ENCODE measurements at places on chromosomes 1 and 21. TPM values are rescaled to one million over a fixed set of nuclear protein-coding genes. Genes with fewer than 3 reads are reported as not detected.

- peak overlapping the region; percentile 16 for H3K27ac ChIP-seq
- peaks cover 6% of the 10 kb centered on the region for H3K36me3 ChIP-seq
- H3K4me1 ChIP-seq, result peaks cover 9% of the 10 kb centered on the region
- no peak overlapping the region for H3K4me3 ChIP-seq
Observed at GRCh38 chr1:211309617-211310016, 17.0 kb upstream of the TRAF5 start.

GRCh38 chr1:189706594-189706993 lies 771.1 kb downstream of the BRINP3 start:
- no peak overlapping the region for H3K4me3 ChIP-seq
- DNase-seq, result no peak
- H3K36me3 ChIP-seq, result no peaks in the 10 kb centered on the region
- no peak overlapping the region for H3K27ac ChIP-seq
- no peaks in the 10 kb centered on the region for H3K4me1 ChIP-seq

GRCh38 chr1:190243056-190243455 lies 234.6 kb downstream of the BRINP3 start:
- H3K36me3 ChIP-seq, result no peaks in the 10 kb centered on the region
- H3K4me1 ChIP-seq, result no peaks in the 10 kb centered on the region
- no peak for DNase-seq
- no peak overlapping the region for H3K27ac ChIP-seq
- H3K27me3 ChIP-seq, result no peaks in the 10 kb centered on the region
- H3K4me3 ChIP-seq, result no peak overlapping the region

DNA sequence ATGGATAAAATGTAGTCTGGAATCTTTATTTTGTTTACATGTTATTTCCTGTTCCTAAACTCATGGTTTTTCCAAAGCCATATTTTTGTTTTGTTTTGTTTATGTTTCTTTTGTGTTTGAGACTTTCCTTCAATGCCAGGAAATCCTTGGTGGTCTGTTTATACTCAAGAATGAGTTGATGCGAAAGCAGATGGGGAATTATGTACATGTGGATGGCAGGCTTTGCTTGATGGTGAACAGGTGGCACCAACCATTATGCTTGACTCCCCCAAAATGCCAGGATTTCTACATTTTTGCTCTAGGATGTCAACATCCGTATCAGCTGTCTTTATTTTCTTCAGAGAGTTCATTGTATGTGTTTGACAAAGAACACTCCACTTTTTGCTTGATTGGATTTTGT lies 448.5 kb downstream of the PRDM2 start:
- no peak for DNase-seq
- no peak overlapping the region for H3K27ac ChIP-seq
- no peaks in the 10 kb centered on the region for H3K4me1 ChIP-seq
- H3K27me3 ChIP-seq, result peaks cover 13% of the 10 kb centered on the region
- H3K4me3 ChIP-seq, result no peak overlapping the region

DNA sequence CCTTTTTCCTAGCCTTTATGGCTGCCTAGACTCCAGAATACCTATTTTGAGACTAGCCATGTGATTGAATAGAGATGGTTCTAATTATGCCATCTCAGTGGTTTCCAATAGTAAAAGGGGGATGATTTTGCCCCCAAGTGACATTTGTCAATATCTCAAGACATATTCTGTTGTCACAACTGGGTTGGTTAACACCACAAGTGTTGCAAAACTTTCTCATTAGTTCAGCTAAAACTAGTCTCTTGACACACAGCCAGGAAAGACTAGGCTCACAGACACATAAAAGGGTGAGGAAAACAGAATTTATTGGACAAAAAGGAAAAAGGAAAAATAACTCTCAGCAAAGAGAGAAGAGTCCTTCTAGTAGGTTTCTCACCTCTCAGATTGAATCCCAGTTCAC lies 39.9 kb upstream of the GBP5 start:
- no peak overlapping the region for H3K27ac ChIP-seq
- no peak for DNase-seq
- H3K4me1 ChIP-seq, result peaks cover 26% of the 10 kb centered on the region
- H3K27me3 ChIP-seq, result no peaks in the 10 kb centered on the region

DNA sequence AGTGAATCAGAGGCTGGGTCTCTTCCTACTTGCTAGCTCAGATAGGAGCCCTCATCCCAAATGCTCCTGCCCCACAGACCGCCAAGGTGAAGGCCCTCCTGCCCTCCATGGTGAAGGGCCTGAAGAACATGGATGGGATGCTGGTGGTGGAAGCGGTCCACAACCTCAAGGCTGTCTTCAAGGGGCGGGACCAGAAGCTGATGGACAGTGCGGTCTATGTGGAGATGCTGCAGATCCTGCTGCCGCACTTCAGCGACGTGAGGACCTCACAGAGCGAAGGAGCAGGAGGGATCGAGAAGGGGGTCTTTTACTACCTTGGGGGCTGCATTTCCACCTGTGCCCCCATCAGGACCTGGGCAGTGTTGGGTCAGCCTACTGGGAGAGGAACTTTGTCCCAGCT lies 14.6 kb upstream of the TTC4 start:
- no peak for DNase-seq
- no peak overlapping the region for H3K27ac ChIP-seq
- H3K4me1 ChIP-seq, result peaks cover 7% of the 10 kb centered on the region
- peaks cover 43% of the 10 kb centered on the region for H3K27me3 ChIP-seq

DNA sequence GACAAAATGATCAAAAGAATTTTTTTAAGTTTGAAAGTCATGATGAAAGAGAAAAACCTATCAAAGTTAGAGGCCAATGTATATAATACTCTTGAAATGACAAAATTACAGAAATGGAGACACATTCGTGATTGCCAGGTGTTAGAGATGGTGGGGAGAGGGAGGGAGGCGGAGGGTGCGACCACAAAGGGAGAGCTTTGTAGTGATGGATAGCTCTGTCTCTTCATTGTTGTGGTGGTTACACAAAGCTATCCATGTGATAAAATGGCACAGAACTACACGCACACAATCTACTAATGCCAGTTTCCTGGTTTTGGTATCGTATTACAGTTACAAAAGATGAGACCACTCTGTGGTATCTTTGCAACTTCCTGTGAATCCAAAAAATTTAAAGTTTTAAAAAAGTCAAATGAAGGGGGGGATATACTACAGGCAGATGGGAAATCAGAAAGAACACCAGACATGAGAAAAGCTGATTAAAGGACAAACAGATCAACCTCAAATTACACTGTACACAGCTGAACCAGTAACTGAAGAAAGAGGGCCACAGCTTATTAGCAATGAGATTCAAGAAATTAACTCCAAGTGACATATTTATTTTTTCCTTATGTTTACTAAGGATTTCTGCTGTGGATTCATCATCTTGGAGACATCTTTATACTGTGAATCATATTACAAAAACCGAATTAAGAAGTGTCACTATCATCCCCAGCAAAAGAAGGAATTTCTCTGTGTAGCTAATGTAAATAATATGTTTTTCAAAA lies 199.1 kb downstream of the SLC45A1 start:
- H3K27me3 ChIP-seq, result no peaks in the 10 kb centered on the region
- peak overlapping the region; percentile 82 for H3K27ac ChIP-seq
- no peak for DNase-seq
- no peak overlapping the region for H3K4me3 ChIP-seq

DNA sequence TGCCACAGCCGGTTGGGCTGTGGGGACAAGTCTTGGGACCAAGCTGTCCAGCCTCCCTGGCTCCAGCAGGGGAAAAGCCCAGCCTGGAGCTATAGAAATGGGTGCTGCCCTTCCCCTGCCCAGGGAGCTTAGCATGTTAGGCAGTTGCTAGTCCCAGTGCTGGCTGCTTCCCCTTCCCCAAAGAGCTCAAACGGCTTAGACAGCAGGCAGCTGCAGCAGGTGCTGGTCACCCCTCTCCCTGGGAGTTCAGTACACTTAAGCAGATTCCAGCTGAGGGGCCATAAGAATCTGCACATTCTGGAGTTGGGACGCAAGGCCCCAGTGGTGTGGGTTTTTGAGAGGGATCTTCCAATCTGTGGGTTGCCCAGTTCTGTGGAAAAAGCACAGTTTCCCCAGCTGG lies 11.1 kb upstream of the REG4 start:
- H3K27me3 ChIP-seq, result peaks cover 35% of the 10 kb centered on the region
- H3K27ac ChIP-seq, result no peak overlapping the region
- H3K4me3 ChIP-seq, result no peak overlapping the region
- H3K36me3 ChIP-seq, result peaks cover 2% of the 10 kb centered on the region
- H3K4me1 ChIP-seq, result no peaks in the 10 kb centered on the region
- no peak for DNase-seq

DNA sequence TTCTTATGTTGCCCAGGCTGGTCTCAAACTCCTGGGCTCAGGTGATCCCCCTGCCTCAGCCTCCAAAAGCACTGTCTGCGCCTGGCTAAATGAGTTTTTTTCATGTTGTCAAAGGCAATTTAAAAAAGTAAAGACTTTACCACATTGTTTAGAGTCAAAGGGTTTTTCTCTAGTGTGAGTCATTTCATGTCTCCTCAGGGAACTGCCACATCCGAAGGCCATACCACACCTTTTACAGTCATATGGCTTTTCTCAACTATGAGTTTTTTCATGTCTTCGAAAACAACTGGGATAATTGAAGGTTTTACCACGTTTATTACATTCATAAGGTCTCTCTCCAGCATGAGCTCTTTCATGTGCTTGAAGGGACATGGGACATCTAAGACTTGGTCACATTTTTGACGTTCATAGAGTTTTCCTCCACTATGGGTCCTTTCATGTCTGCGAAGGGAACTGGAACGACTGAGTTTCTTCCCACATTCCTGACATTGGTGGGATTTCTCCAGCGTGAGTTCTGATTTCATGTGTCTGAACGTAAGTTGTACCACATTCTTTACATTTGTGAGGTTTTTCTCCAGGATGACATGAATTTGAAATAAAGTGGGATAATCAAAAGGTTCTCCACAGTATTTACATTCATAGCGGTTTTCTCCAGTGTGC lies 65.6 kb downstream of the UCHL5 start:
- no peaks in the 10 kb centered on the region for H3K36me3 ChIP-seq
- no peak overlapping the region for H3K4me3 ChIP-seq
- H3K27me3 ChIP-seq, result no peaks in the 10 kb centered on the region
- no peak for DNase-seq
- H3K27ac ChIP-seq, result no peak overlapping the region

- no peak overlapping the region for H3K27ac ChIP-seq
- H3K36me3 ChIP-seq, result peaks cover 8% of the 10 kb centered on the region
- no peaks in the 10 kb centered on the region for H3K27me3 ChIP-seq
- no peak for DNase-seq
Observed at GRCh38 chr1:230235876-230236275, 168.8 kb downstream of the GALNT2 start.

DNA sequence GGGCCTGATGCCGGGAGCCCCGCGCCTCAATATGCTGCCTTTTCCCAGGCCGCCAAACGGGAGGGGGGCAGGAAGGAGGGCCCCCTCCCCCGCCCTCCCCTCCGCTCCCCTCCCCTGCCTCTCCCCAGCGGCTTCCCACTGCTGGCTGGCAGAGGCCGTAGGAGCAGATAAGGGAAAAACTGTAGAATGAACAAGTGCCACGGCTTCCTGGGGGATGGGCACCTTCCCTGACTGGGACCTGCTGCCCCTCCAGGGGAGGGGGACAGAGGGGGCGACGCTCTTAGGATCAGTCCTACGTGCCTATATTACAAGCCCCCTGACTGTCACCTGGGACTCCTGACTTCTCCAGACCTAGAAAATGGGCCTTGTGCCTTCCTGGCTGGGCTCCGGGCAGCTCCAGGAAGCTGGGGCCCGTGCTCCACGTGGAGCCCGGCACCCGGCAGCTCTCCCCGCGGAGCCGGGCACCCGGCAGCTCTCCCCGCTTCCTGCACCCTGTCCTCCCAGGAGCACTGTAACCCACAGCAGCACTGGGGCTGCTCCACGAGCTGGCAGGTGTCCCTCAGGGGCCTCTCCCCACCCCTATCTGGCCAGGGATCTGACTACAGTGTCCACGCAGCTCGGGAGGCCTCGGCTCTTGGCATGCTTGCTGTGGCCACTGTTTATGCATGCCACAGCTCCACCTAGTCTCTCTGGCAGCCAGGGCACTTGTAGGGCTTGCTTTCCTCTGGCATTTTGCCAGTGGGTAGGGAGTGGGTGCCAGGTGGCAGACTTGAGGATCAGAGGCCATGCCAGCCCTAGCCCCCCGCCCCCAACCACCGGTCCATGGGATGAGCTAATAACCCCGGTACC lies 674 bp upstream of the HES5 start:
- no peaks in the 10 kb centered on the region for H3K36me3 ChIP-seq
- peaks cover 18% of the 10 kb centered on the region for H3K27me3 ChIP-seq
- H3K4me3 ChIP-seq, result peak overlapping the region; percentile 60
- H3K27ac ChIP-seq, result no peak overlapping the region

- H3K27ac ChIP-seq, result peak overlapping the region; percentile 56
- no peak overlapping the region for H3K4me3 ChIP-seq
- peaks cover 3% of the 10 kb centered on the region for H3K36me3 ChIP-seq
Observed at GRCh38 chr1:42178249-42178648, 13.7 kb upstream of the GUCA2A start.

GRCh38 chr21:45290948-45291612 lies 3.4 kb upstream of the POFUT2 start:
- no peaks in the 10 kb centered on the region for H3K27me3 ChIP-seq
- peaks cover 18% of the 10 kb centered on the region for H3K4me1 ChIP-seq

DNA sequence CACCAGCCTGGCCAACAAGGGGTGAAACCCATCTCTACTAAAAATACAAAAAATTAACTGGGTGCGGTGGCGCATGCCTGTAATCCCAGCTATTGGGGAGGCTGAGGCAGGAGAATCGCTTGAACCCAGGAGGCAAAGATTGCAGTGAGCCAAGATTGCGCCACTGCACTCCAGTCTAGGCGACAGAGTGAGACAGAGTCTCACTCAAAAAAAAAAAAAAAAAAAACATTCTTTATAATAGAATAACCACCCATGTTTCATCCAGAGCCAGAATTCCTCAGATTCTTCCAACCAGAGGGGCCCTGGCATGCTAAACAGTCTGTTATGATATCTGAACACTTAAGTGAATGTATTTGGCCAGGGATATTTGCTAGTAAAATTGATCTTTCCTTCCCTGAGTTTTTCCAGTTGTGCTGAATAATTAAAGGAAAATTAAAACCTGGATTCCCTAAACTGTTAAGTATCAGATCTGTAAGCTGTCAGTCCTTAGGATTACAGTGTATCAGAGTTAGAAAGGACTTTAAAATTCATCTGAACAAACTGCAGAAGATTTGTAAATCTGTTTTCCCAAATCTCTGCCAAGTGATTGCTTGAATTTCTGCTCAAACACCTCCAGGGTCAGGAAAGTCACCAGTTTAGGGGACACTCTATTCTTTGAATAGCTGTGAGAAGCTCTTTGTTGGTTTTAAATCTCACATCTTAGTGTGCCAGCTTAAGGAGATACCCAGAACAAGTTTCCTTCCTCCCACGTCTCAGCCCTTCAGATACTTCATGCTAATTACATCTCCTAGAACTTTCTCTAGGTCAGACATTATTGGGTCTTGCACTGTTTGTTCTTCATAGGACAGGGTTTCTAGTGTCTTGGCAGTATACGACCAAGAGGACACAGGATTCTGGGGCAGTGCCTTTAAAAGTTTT lies 84.6 kb upstream of the BMP8A start:
- H3K27me3 ChIP-seq, result no peaks in the 10 kb centered on the region
- no peak for DNase-seq
- H3K4me1 ChIP-seq, result peaks cover 48% of the 10 kb centered on the region
- H3K4me3 ChIP-seq, result no peak overlapping the region

ODR4 gene
- 18.6 TPM for total RNA-seq

TSTD1 gene
- 45.5 TPM for total RNA-seq

SYNC gene
- total RNA-seq, result not detected

LDLRAD1 gene
- total RNA-seq, result not detected

LAMB3 gene
- total RNA-seq, result 0.37 TPM

HTR1D gene
- total RNA-seq, result not detected

FAM167B gene
- total RNA-seq, result 0.60 TPM

TNFRSF9 gene
- 0.50 TPM for total RNA-seq

OR2T33 gene
- total RNA-seq, result not detected

KRTCAP2 gene
- 127 TPM for total RNA-seq

OLIG2 gene
- total RNA-seq, result not detected

All from T-helper 17 cell (primary cell).